ENCODE measurements at places on chromosomes 13 and 19. TPM values are rescaled to one million over a fixed set of nuclear protein-coding genes. Genes with fewer than 3 reads are reported as not detected.

The ZNF540 gene
- 0.81 TPM for total RNA-seq

The ELSPBP1 gene
- not detected for total RNA-seq

The ZFR2 gene
- total RNA-seq: not detected

The ATP8A2 gene
- 0.06 TPM for total RNA-seq

The TSC22D1 gene
- total RNA-seq: 99.9 TPM

The ZNF615 gene
- 15.2 TPM for total RNA-seq

The PALM3 gene
- total RNA-seq: 0.12 TPM

The CTXN1 gene
- total RNA-seq: 2.0 TPM

The ATP8B3 gene
- 2.7 TPM for total RNA-seq

The TEX101 gene
- not detected for total RNA-seq

The CERS1 gene
- 0.40 TPM for total RNA-seq

The APOC4 gene
- total RNA-seq: not detected

The ATXN8OS gene
- total RNA-seq: not detected

The SPRY2 gene
- total RNA-seq: 71.7 TPM

The DENND1C gene
- total RNA-seq: not detected

The FAM83E gene
- 0.25 TPM for total RNA-seq

The LRP3 gene
- total RNA-seq: 36.1 TPM

The VSTM1 gene
- not detected for total RNA-seq

The TNNI3 gene
- total RNA-seq: not detected

The RRAS gene
- total RNA-seq: 44.3 TPM
